ENCODE measurements at places on chromosomes 4 and X.

- H3K27me3 ChIP-seq, result no peaks in the 10 kb centered on the region
- no peak for DNase-seq
- H3K4me3 ChIP-seq, result no peak overlapping the region
- no peak overlapping the region for H3K27ac ChIP-seq
- no peaks in the 10 kb centered on the region for H3K4me1 ChIP-seq
Observed at GRCh38 chr4:97670703-97671269, 472.5 kb downstream of the STPG2 start.

DNA sequence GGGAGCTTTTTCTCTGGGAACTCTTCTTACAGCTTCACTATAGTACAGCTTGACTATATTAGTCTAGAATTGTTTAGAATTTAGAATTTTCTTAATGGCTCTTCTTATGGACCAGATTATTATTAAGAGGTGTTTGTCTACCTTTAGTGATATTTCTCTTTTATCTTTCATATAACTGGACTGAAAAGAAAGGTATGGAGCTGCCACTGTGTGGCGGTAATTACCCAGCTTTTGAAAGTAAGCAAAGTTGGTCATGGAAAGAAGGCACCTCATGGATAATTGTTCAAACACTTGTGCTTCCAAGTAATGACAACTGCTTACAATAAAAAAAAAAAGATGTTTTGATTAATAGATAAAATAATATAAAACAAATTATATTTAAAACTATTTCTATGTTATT, 1112.5 kb downstream of the TECRL start:
- DNase-seq, result no peak
- no peaks in the 10 kb centered on the region for H3K36me3 ChIP-seq
- no peaks in the 10 kb centered on the region for H3K27me3 ChIP-seq
- no peak overlapping the region for H3K4me3 ChIP-seq
- H3K27ac ChIP-seq, result no peak overlapping the region
- no peaks in the 10 kb centered on the region for H3K4me1 ChIP-seq

GRCh38 chrX:43813319-43813718, 68.9 kb downstream of the MAOB start:
- DNase-seq, result no peak
- peaks cover 3% of the 10 kb centered on the region for H3K27me3 ChIP-seq
- no peak overlapping the region for H3K27ac ChIP-seq
- H3K36me3 ChIP-seq, result no peaks in the 10 kb centered on the region
- no peak overlapping the region for H3K4me3 ChIP-seq

DNA sequence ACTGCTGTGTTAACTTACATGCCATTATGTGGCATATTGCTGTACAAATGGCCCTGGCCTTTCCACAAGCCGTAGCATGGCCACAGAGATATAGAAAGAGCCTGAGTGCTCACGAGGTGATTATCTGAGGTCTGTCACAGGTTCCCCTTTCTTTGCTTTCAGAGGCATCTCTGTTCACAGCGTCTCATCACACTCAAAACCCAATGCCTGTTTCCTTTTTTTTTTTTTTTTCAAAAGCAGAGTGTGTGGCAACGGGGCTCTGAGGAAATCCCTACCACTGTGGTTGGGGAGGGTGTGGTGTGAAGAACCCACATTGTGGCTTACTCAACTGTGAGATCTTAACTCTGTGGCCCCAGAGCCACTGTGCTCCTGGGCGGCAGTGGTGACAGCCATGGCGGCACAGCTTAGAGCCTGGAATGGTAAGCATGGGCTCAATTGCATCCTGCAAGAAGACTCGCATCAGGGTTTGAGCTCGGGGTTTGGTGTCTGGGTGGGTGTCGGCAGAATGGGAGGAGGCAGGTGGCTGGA, 30.8 kb downstream of the RTL5 start:
- H3K36me3 ChIP-seq, result no peaks in the 10 kb centered on the region
- no peaks in the 10 kb centered on the region for H3K27me3 ChIP-seq
- peak; percentile 69 for DNase-seq
- H3K4me3 ChIP-seq, result peak overlapping the region; percentile 61
- peaks cover 67% of the 10 kb centered on the region for H3K4me1 ChIP-seq

DNA sequence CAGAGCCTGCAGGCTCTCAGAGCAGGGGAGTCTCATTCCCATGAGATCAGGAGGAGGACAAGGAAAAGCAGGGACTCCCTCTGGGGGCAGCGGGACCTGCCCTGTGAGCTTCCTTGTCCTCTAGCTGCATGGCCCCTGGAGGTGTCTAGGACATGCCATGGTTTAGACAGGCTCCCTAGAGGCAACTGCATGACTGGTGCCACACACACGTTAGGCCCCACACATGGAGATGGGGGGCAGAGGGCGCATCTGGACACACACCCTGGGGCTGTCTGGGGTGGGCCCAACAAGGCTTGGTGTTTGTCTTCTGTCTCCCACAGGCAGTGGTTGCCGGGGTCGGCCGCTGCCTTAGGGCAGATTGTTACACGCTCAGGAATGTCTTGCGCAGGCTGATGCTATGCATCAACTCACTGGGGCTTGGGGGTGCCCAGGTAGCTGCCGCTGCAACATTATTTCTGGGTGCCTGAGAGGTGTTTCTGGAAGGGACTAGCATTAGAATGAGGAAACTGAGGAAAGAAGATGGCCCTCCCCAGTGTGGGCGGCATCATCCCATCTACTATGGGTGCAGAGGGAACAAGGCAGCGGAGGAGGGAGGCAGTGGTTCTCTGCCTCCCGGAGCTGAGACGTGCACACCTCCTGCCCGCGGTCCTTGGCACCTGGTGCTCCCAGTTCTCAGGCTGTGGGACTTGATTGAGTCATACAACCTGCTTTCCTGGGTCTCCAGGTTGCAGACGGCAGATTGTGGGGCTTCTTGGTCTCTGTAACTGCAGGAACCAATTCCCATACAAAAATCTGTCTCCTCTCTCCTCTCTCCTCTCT, 32.1 kb upstream of the GPR78 start:
- H3K27me3 ChIP-seq, result no peaks in the 10 kb centered on the region
- no peak for DNase-seq
- no peaks in the 10 kb centered on the region for H3K36me3 ChIP-seq
- H3K4me3 ChIP-seq, result no peak overlapping the region
- no peak overlapping the region for H3K27ac ChIP-seq
- H3K4me1 ChIP-seq, result no peaks in the 10 kb centered on the region

DNA sequence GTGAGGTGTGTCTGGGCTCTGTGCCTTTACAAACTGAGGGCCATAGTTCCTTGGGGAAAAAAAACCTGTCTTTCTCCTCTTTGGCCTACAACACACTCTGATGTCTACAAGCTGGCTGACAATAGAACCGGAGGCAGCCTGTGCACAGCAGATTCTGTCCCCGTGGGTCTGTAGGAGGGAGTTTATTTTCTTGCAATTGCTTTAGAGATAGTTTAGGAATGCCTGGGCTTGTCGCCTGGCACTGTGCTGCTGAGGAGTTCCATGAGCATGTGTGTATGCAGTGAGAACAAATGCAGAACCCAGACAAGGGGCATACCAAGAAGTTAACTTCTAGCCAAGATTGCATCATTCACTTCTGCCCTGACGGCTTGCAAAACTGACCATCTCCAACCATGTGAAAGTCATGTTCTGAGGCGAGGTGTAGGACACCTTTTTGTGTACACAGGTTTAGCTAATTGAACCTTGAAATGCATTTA, 54.1 kb downstream of the CCNI start:
- peaks cover 9% of the 10 kb centered on the region for H3K36me3 ChIP-seq
- H3K27me3 ChIP-seq, result no peaks in the 10 kb centered on the region
- H3K27ac ChIP-seq, result no peak overlapping the region
- no peaks in the 10 kb centered on the region for H3K4me1 ChIP-seq
- DNase-seq, result no peak

DNA sequence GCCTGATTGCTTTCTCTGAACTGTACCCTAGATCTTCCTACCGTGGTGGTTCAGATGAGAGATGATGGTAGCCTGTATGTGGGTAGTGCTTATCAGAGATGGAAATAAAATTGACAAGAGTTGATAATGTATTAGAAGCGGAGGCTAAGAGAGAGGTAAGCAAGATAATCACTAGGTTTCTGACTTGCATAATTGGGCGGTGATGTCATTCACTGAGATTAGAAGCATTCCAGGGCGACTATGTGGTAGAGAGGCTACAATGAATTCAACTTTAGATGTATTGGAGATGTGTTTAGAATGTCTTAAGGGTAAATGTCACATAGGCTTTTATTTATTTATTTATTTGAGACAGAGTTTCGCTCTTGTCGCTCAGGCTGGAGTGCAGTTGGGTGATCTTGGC, 415 bp upstream of the TENM3 start:
- no peaks in the 10 kb centered on the region for H3K4me1 ChIP-seq
- no peaks in the 10 kb centered on the region for H3K27me3 ChIP-seq
- H3K36me3 ChIP-seq, result no peaks in the 10 kb centered on the region
- H3K27ac ChIP-seq, result no peak overlapping the region
- DNase-seq, result no peak

- no peaks in the 10 kb centered on the region for H3K36me3 ChIP-seq
- no peak overlapping the region for H3K4me3 ChIP-seq
- no peak overlapping the region for H3K27ac ChIP-seq
- DNase-seq, result no peak
- no peaks in the 10 kb centered on the region for H3K27me3 ChIP-seq
Observed at GRCh38 chrX:44162964-44163475, 180.5 kb downstream of the EFHC2 start.

GRCh38 chr4:48027653-48028052, 11.1 kb downstream of the NIPAL1 start:
- no peaks in the 10 kb centered on the region for H3K27me3 ChIP-seq
- H3K27ac ChIP-seq, result no peak overlapping the region
- H3K36me3 ChIP-seq, result no peaks in the 10 kb centered on the region
- no peaks in the 10 kb centered on the region for H3K4me1 ChIP-seq
- H3K4me3 ChIP-seq, result no peak overlapping the region
- DNase-seq, result no peak

- no peak overlapping the region for H3K27ac ChIP-seq
- no peaks in the 10 kb centered on the region for H3K27me3 ChIP-seq
- no peak for DNase-seq
Observed at GRCh38 chr4:14333616-14334015, 668.7 kb upstream of the CPEB2 start.

- DNase-seq, result no peak
- H3K27me3 ChIP-seq, result no peaks in the 10 kb centered on the region
- no peaks in the 10 kb centered on the region for H3K36me3 ChIP-seq
- H3K4me3 ChIP-seq, result no peak overlapping the region
Observed at GRCh38 chrX:34270434-34270833, 138.3 kb upstream of the FAM47A start.

DNA sequence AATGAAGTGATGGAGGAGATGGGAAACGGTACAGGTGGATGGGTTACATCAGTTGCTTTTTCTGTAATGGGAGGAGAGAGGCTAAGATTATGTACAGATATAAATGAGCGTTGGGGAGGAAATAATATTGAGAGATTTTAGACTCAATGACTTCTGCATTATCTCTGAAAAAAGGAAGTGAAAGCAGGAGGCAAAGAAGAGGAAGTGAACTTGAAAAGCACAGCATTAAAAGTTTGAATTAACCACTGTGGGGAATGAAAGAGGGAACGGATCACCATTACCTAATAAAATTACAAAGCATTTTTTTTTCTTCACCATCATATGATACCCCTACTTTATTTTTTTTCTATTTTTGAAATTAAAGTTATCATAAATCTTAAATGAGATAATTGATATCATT, 1025.5 kb downstream of the RPA4 start:
- no peak overlapping the region for H3K4me3 ChIP-seq
- no peak overlapping the region for H3K27ac ChIP-seq
- no peak for DNase-seq

- H3K36me3 ChIP-seq, result no peaks in the 10 kb centered on the region
- no peak overlapping the region for H3K27ac ChIP-seq
- H3K4me3 ChIP-seq, result no peak overlapping the region
- no peak for DNase-seq
Observed at GRCh38 chr4:53055274-53055673, 193.2 kb downstream of the RASL11B start.

- H3K4me3 ChIP-seq, result no peak overlapping the region
- H3K4me1 ChIP-seq, result peaks cover 6% of the 10 kb centered on the region
- DNase-seq, result no peak
- H3K27ac ChIP-seq, result no peak overlapping the region
Observed at GRCh38 chr4:3188118-3188517, 60.8 kb upstream of the MSANTD1 start.

- no peak for DNase-seq
- H3K27ac ChIP-seq, result no peak overlapping the region
- H3K27me3 ChIP-seq, result no peaks in the 10 kb centered on the region
- peak overlapping the region; percentile 81 for H3K4me3 ChIP-seq
- H3K4me1 ChIP-seq, result peaks cover 12% of the 10 kb centered on the region
Observed at GRCh38 chrX:55908661-55909212, 191.2 kb downstream of the RRAGB start.

DNA sequence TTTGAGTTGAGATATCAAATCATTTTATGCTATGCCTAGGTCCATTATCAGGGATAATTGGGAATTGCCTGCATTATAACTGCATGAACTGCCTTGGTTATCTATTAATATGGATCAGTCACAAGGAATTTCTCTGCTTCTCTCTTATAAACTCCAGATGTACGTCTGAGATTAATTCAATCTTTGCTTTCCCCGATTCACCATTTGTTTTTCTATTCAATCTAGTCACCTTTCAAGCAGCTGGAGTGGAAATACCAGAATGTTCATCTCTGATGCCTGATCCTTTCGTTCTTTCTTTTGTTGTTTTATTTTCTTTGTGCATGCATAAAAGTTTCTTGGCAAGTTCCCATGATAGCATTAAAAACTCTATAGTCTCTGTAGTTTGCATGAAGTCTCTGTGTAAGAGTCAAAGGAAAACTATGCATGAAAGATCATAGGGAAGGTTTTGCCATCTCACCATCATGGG, 22.6 kb downstream of the SYNPO2 start:
- no peak for DNase-seq
- no peaks in the 10 kb centered on the region for H3K4me1 ChIP-seq
- H3K27me3 ChIP-seq, result no peaks in the 10 kb centered on the region
- no peaks in the 10 kb centered on the region for H3K36me3 ChIP-seq
- no peak overlapping the region for H3K4me3 ChIP-seq

- no peaks in the 10 kb centered on the region for H3K36me3 ChIP-seq
- H3K4me3 ChIP-seq, result no peak overlapping the region
- H3K27ac ChIP-seq, result no peak overlapping the region
- H3K27me3 ChIP-seq, result peaks cover 22% of the 10 kb centered on the region
- no peak for DNase-seq
- no peaks in the 10 kb centered on the region for H3K4me1 ChIP-seq
Observed at GRCh38 chr4:168815379-168816345, 194.4 kb downstream of the CBR4 start.

DNA sequence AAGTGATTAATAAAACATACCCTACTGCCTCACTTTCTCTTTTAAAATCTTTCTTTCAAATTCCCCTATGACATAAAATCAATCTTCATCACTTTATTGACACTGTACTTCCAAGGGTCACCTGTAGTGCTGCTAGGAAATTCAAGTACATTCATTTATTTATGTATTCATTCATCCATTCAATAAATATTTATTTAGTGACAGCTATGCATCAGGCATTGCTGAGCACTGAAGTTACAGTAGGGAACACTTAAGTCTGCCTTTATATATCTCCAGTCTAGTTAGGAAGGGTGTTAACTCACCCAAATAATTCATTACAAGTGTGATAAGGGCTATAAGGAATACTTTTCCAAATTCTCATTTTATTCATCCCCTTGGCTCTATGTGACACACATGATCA, 2.3 kb downstream of the SYTL5 start:
- no peak for DNase-seq
- no peak overlapping the region for H3K4me3 ChIP-seq
- H3K27me3 ChIP-seq, result no peaks in the 10 kb centered on the region
- H3K27ac ChIP-seq, result no peak overlapping the region
- H3K36me3 ChIP-seq, result no peaks in the 10 kb centered on the region
